MM.1S (cell line): ENCODE measurements at places on chromosomes 5 and 9.

DNA sequence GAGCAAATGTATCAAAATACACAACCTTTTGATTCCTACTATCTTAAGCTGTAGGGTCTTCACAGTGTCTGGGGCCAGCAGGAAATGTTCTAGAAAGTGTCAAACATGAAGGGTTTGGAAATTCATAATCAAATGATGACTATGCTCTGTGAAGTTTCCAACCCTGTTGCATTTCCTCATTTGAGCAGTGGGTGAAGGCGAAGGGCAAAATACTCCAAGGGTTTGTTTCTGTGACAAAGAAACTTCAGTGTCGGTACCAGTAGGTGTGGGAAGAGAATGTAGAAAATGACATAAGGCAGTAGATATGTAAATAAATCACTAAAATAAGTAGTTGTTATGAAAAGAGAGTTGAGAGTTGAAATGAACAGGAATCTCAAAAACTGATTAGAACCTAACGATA is 576 bp downstream of the ALDOB start:
- no peak for DNase-seq

GRCh38 chr5:93070938-93071337 is 510.1 kb downstream of the NR2F1-AS1 start:
- no peak for DNase-seq

GRCh38 chr5:178314961-178315820 is 82.6 kb upstream of the PHYKPL start:
- no peak for DNase-seq

DNA sequence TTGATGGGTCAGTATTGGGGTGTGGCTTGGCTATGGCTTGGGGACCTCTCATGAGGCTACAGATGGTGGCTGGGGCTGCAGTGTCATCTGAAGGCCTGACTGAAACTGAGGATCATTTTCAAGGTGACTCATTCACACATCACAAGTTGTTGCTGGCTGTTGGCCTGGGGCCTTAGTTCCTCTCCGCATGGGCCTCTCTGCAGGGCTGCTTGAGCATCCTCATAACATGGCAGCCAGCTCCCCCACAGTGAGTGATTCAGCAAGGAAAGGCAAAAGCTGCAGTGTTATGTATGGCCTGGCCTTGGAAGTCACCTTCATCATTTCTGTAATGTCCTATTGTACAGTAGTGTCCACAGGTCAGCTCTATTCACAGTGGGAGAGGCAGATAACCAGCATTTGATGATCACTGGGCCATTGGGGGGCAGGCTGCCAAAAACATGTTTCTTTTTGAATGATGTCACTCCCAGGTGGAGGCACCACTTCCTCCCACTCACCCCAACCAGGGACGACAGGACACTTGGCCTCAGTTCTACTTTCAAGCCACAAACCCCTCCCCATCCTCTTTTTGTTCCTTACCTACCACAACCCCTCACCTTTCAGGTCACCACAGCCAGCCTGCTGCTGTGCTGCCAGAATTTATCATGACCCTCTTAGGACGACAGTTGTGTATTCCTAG is 14.4 kb downstream of the FGD3 start:
- DNase-seq, result no peak

GRCh38 chr5:174798551-174798951 is 74.2 kb downstream of the MSX2 start:
- DNase-seq, result no peak

GRCh38 chr5:131993676-131994075 is 17.8 kb downstream of the ACSL6 start:
- DNase-seq, result no peak

DNA sequence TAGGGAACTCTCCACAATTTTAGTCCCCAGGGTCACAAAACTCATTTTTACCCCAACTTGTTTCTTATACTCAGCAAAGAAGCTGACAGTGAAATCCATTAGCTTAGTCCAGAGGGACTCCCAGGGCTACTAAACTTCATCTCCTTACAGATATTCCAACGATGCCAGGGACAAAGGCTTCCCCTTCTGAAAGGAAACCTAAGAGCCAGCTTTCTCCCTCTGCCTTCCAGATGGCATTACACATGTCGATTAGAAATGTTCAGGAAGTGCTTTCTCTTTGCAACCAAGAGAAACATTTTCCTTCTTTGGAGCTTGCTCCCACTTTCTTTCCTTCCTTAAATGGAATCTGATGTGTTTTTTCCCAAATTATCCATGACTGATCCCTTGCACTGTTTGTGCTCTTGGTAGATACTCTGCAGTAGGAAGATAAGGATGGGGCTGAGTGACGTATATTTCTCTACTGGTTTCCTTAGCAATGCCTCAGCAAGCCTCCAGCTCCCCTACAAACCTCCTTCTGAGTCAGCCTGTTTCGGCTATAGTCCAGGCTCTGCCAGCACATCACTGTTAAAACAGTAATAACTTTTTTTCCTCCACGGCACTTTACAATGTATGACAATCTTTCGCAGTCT is 43.0 kb upstream of the HTR4 start:
- DNase-seq, result no peak

DNA sequence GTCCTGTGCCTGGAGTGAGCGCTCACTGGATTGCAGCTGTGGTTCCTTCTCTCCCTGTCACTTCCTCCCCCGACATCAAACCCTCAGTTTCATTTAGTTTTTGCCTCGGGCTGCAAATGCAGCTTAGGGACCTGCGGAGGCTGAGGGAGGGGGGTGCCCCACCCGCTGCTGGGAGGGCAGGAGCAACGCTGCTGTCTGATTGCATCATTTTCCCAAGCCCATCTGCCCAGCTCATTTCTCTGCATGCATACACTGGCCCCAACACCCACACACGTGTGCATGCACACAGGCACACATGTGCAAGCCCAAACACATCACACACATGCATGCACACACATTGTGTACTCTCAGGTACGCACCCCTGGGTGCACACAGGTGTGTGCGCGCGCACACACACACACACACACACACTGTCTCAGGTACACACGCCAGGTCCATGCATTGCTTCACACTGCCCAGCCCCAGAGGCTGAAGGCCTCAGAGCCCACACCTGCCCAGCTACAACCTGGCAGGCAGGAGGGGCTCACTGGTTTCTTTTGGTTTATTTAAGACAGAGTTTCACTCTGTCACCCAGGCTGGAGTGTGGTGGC is 3.4 kb downstream of the ASS1 start:
- no peak for DNase-seq

- no peak for DNase-seq
These were observed 1043.6 kb upstream of the WWC1 start for GRCh38 chr5:167247816-167248215.

DNA sequence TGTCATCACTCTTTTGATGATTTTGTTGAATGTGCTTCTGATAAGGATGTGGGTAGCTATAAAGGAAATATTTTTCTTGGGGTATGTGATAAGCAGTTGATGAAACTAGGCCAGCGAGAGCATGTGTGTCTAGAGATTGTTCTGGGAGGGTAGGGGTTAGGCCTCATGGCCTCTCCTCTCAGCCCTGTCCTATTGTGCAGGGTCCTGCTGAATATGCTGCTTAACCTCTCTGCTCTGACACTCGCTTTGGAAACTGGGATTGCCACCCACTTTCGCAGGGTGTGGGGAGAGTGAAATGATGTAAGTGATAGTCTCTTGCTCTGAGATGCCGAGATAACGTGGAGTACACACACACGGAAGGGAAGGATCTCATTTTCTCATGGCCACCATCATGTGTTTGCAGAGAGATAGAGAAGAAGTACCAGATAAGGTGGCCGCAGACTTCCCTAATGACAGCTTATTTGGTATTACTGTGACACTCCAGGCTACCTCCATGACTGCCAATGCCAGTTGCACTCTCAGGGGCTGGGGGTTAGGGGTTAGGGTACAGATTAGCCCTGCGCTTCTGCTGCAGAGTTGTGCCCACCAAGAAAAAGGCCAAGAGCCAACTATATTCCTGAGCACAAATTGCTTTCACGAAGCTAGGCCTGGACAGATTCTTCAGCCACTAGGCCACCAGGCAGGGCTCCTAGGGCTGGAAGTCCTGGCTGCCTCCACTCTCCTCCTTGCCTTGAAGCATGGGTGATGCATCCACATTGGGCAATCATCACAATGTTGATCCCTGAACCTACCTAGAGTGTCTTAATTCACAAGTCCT is 25.2 kb upstream of the TNFAIP8 start:
- DNase-seq, result no peak

DNA sequence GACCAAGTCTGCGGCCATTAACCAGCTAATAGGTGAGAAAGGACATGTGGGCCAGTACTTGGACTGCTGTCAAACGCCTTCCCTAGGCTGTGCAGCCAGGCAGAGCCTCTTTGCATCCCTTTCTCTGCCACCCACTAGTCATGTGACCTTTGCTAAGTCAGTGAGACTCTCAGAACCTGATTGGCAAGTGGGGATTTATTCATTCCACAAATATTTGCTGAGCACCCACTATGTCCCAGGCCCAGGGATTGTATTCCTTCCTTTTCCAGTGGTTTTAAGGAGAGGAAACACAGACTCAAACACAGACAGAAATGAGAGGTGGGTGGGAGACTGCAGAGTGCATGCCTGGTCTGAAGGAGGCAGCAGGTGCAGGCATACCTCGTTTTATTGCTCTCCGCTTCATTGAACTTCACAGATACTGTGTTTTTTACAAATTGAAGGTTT is 71.6 kb upstream of the GALNT10 start:
- DNase-seq, result no peak

DNA sequence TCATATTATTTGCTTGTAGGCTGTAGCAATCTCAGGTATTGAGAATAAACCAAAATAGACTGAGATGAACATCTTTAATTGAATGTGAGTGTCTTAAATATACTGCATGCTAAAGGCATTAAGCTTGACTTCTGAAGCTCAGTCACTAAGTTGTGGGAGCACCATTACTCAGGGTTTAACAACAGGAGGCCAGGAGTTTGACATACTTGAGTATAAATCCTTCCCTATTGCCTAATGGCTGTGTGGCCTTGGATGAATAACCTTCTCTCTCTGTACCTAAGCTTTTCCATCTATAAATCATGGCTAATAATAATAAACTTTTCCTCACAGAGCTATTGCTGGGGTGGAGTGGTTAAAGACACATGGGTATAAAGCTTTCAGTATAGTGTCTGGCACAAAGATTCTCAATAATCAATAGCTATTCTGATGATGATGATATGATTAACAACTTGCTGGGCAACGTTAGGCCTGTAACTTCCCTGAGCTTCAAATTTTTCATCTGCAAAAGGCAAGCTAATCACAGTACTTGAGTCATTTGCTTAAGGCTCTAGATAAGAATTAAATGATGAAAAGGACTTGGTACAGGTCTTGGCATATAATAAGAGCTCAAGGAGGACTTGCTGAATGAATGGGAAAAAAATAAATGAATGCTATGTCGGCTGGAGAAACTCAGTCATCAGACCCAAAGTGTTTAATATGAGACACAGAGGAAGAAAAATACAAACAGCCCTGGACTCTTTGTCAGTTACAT is 174.0 kb upstream of the IL12B start:
- no peak for DNase-seq

- no peak for DNase-seq
These were observed 46.4 kb upstream of the PLIN2 start for GRCh38 chr9:19173598-19174125.

DNA sequence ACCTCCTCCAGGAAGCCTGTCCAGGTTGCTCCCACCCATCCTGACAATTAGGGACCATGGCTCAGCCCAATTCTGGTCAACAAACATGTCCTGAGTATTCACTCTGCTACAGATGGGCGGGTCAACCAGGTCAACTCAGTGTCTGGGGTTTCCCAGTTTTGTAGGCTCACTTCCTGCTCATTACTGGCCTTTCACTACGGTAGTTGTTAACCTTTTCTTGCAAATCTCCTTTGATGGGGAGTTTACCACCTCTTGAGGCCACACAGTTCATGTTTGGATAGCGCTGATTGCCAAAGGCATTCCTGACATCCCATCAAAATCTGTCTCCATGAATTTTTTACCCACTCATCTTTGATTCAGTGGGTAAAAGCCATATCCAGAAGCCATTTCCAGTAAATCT is 13.8 kb downstream of the TMEM8B start:
- peak; percentile 81 for DNase-seq

GRCh38 chr5:761059-761771 is 23.3 kb downstream of the ZDHHC11B start:
- DNase-seq, result no peak

DNA sequence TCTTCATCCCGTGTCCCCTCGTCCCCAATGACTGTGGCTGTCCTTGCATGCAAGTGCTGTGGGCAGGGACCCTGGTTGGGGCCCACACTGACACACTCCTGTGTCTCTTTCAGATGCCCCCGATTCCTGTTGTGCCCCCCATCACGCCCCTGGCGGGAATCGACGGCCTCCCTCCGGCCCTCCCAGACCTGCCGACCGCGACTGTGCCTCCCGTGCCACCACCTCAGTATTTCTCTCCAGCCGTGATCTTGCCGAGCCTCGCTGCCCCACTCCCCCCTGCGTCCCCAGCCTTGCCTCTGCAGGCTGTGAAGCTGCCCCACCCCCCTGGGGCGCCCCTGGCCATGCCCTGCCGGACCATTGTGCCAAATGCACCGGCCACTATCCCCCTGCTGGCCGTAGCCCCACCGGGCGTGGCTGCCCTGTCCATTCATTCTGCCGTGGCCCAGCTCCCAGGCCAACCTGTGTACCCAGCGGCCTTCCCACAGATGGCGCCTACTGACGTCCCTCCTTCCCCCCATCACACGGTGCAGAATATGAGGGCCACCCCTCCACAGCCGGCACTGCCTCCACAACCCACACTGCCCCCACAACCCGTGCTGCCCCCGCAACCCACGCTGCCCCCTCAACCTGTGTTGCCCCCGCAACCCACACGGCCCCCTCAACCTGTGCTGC is 75.0 kb downstream of the WNK2 start:
- no peak for DNase-seq

- DNase-seq, result peak; percentile 9
These were observed 28.0 kb upstream of the HTR4 start for GRCh38 chr5:148682058-148683026.

DNA sequence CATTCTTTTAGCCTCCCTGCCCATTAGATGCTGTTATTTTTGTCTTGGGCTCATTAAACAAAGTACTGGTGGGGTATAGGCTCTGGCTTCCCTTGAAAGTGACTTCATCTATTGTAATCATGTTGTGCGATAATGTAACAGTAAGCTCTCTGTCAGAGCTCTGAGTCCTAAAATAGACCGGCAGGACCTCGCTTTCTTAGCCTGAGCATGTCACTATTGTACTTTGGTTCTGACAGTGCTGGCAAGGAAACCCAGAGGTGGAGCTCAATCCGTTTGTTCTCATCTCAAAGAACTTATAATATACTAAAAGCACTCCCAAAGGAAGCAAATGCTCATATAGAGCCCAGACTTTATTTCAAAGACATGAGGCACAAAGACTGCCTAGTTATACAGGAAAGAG is 339.1 kb upstream of the CCNH start:
- no peak for DNase-seq

DNA sequence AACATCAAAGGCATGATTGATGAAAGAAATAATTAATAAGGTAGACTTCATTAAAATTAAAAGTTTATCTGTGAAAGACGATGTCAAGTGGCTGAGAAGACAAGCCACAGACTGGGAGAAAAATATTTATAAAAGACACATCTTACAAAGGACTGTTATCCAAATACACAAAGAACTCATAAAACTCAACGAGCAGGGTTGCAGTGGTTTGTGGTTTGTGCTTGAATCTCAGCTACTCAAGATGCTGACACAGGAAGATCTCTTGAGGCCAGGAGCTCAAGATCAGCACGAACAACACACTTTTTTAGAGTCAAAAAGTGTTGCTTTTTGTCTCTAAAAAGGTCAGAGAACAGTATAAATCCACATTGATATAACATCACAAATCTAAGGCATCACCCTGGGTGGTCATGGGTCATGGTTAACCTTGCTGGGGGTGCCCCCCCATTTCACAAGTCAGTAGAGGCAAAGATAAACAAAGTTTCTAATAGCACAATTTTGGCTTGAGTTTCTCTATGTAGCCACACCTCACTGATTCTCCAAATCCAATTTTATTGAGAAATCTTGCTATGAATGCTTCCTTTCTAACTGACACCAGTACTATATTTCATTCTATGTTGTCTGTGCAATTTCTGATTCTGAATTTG is 342.9 kb upstream of the RPS23 start:
- DNase-seq, result peak; percentile 83
